Osteoblast (primary cell): ENCODE measurements at places on chromosomes 16 and 17.

DNA sequence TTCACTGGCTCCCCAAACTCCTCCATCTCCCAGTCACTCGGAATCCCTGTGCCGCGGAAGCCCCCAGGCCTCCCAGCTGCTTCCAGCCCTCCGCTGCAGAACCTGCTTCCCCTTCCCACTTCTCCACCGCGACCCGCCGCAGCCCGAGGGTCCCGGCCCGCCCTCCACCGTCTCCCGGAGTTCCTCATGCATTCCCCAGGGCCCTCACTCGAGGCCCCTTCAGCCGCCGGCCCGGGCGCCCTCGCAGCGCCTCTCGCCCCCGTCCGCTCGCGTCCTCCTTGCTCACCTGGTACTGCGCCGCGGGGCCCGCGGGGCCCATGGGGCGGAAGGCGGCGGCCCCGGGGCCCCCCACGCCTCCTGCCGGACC lies 329 bp downstream of the SMARCD2 start:
- DNase-seq = no peak

DNA sequence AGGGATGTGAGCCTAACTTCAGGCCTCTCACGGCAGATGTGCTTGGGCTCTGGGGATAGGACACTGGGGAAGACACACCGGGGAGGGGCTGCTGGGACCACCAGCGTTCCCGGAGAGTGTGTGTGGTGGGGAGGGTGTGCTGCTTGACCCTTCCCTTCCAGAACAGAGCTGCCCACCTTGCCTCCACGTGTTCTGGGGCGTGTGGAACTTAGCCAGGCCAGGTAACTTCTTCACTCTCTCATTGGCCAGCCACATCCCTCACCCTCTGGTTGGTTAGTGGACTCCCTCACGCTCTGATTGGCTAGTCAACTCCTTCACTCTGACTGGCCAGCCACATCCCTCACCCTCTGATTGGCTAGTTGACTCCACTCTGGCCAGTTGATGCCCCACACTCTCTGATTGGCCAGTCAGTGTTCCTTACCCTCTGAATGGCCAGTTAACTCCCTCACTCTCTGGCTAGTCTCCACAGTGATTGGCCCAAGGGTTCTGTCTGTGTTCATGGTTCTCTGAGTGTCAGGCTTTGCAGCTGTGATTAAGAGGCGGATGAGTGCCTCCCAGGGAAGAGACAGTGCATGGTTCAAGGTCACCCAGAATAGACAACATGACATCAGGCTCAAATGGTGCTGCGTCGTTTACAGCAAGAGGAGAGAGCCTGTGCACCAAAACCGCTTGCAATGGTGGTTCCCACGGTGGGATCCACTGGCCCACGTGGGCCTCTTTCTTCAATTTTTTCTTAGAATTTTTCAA lies 10.0 kb downstream of the TMEM235 start:
- peak; percentile 84 for DNase-seq

GRCh38 chr17:75779250-75779986 lies 5.2 kb upstream of the UNK start:
- peak; percentile 99 for DNase-seq

DNA sequence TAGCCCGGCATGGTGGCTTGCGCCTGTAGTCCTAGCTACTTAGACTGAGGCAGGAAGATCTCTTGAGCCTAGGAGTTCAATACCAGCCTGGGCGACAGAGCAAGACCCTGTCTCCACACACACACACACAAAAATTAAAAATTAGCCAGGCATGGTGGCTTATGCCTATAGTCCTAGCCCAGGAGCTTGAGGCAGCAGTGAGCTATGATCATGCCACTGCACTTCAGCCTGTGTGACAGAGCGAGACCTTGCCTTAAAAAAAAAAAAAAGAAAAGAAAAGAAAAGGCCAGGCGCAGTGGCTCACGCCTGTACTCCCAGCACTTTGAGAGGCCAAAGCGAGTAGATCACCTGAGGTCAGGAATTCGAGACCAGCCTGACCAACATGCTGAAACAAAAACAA lies 23.9 kb downstream of the C17orf75 start:
- DNase-seq = no peak

GRCh38 chr16:76190480-76190879 lies 86.7 kb upstream of the CNTNAP4 start:
- DNase-seq = no peak

DNA sequence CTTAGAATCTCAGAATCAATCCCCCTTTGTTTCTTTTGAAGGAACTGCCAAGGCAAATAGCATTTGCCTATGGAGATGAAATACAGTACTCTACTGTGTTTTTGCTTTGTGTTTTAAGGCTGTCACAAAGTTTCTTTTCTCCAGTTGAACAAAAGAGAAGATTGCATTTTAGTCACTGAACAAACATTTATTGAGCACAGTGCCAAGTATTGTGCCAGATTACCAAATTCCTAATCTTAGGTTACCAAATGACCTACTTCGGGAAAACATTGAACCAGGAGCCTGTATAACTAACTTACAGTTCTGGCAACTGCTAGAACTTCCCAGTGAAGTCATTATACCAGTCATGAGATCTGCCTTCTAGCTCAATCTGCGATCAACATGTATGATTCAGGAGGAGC lies 3.0 kb upstream of the UBB start:
- DNase-seq = peak; percentile 88

DNA sequence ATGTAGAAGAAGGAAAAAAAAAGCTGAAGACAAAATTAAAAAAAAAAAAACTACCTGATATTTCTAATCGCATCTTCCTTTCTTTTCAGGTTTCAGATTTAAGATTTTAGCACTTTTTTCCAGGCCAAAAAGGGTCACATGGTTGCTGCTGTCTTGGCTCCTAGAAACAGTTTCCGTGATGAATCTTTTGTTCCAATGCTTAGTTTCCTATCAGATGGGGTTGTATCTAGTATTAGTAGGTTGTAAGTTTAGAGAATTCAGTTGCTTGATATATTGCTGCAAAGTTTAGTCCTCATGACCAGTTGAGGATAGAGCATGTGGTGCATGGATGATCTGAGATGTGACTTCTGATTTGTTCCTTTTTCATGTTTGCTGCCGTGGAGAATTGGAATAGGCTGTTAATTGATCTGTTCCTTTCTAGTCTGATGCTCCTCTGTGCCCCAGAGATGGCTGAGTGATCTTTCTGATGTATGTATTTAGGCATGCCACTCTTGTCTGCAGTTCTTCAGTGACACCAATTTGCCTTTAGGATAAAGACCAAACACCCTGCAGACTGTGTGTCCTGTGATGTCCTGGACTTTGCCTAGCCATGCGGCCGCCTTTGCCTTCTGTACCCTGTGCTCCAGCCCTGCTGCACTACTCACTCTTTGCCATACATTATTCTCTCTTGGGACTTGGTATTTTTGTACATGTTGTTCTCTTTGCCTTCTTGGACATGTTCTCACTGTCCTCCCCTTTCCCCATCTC lies 94.0 kb downstream of the MRTFB start:
- DNase-seq = no peak

- DNase-seq = peak; percentile 87
Measured at GRCh38 chr16:19119564-19119963, 5.8 kb downstream of the ITPRIPL2 start.

- DNase-seq = peak; percentile 77
Measured at GRCh38 chr16:10625595-10626357, 45.4 kb upstream of the EMP2 start.

DNA sequence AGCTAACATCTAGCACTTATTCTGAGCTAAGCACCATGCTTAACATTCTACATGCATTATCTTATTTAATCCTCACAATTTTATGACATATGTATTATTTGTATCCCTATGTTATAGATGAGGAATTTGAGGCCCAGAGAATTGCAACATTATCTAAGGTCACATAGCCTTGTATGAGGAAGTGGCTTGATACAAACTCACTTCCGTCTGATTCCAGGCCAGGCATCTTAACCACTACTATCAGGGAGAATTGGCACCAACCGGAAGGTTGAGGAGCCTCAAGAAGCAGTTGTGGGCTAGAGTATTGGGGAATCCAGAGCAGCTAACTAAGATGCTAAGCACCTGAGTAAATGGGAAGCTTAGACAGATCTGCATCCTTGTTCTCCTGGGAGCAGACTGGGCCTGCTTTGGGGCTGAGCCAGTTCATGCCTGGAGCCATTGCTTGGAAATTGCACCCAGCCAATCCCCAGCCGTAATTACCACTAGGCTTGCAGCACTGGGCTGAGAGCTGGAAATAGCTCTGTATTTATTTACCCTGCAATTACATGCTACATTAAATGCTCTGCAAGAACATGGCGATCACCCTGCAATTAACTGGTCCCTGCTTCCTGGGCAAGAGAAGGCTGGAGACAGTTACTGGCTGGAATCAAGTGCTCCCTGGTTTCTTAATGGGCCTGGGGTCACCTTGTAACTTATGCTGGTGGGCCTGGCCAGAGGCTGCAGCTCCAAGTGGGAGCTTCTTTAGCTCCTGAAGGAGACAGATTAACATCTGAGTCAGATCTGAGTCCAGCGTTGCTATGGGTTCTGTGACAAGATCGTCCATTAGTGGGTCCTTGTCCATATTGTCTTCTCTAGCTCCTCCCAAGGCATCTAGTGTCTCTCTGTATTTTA lies 273.1 kb upstream of the CCL2 start:
- DNase-seq = no peak

- no peak for DNase-seq
Measured at GRCh38 chr17:13921841-13922776, 147.2 kb upstream of the COX10 start.

GRCh38 chr17:9472541-9472940 lies 103.1 kb downstream of the STX8 start:
- peak; percentile 49 for DNase-seq

DNA sequence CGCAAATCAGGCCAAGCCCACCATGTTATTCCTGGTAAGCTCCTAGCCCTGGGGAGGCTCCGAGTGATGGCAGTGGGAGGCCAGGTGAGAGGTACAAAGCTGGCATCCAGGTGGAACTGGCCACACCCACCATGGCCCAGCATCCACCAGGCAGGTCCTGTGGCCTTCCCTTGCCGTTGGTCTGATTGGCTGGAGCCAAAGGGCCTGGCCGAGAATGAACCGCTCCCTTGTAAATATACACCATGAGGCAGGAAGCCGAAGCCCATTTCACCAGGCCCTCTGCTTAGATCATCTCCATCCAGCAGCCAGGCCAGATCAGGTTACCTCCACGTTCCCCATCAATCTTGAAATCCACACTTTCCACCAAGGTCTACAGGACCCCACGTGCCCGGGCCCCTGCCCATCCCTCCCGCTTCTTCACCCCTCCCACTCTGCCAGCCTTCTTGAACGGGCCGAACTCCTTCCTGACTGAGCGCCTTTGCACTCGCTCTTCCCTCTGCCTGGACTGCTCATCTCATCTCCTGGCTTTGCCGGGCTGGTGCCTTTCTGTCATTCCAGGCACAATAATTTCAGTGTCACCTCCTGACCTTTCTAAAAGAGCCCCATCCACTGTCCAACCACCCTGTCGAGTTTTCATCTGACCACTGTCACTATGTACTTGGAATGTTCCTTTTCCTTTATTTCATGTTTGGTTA lies 5.8 kb downstream of the SOCS1 start:
- no peak for DNase-seq

GRCh38 chr16:19780321-19780720 lies 62.2 kb downstream of the IQCK start:
- DNase-seq = no peak

DNA sequence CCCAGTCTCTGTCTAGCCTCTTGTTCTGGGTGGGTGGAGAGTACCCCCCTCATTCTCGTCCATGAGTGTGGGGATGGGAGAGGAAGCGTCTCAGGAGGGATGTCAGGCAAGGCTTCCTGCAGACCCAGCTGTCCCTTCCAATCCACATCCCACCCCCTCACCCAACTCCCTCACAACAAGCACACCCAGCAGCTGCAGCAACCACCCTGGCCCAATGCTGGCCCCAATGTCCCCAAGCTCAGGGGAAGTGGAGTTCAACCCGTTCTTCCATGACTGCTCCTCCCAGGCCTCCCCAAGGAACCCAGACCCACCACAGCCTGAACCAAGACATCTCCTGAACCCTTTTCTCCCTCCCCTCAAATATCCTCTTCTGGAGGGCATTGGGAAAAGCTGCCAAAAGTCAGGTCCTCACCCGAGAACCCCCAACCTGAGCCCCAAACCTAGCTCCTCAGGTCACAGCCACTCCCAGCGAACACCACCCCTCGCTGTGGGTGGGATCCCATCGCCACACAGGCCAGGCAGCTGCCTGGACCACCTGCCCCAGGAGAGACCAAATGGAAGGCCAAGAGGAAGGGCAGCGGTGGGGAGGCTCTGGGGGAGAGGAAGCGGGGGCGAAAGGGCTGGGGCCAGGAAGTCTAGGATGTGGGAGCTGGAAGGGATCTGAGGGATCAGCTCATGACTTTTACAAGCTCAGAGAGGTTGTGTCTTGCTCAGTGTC lies 47.6 kb downstream of the FZD2 start:
- DNase-seq = peak; percentile 52

DNA sequence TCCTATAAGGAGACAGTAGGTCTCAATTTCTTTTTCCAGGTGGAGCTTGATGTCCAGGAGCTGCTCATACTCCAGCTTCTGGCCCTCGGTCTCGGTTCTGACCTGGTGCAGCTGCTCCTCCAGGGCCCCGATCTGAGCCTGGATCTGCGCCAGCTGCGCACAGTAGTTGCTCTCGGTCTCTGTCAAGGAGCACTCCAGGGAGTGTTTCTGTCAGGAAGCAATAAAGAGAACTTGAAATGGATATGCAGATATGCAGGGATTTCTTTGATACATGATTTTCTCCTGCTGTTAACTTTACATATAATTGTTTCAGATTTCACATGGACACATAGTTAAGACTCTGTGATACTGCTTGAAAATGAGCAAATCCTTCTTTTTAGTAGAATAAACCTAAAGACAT lies 4.7 kb downstream of the KRT25 start:
- no peak for DNase-seq

DNA sequence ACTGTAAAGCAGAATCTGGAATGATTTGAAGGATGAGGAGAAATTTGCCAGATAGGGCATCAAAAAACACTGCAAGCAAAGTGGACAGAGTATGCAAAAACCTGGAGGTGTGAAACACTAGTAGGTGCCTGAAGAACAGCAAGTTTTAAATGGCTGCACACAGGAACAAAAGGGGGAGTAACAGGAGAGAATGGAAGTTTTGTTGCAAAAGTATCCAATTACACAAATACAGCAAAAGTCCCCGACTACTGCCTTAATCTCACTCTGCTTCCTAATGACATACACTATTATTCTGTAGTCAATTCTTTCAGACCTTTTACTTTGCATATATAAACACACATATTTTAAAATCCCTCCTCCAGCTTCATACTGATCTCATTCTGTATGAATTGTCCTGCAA lies 1.5 kb downstream of the HEATR6 start:
- no peak for DNase-seq

DNA sequence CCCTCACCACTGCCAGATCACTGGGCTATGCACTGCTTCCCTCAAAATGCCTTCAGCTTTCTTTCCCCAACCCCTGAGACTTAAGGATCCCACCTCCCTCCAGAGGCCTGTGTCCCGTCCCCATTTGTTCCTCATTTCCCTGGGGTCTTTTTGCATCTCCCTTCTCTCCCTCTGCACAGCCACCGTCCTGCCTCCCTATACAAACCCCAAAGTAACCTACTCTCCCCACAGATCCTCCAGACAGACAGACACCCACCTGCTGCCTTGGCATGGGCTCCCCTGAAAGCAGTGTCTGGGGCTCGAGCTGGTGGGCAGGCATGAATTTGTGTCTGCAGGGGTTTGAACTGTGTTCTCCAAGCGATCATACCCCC lies 69.4 kb upstream of the TNRC6C start:
- DNase-seq = peak; percentile 34
